CD8-positive, alpha-beta T cell (primary cell): ENCODE measurements at places on chromosomes 5 and 9. TPM values are rescaled to one million over a fixed set of nuclear protein-coding genes. Genes with fewer than 3 reads are reported as not detected.

GRCh38 chr5:7813576-7813975 is 37.4 kb downstream of the CFAP90 start:
- DNase-seq, result no peak

- no peak for DNase-seq
These were observed 114.1 kb downstream of the CDK5RAP2 start for GRCh38 chr9:120465685-120466407.

The RAB14 gene
- 58.8 TPM for total RNA-seq

The IL7R gene
- total RNA-seq, result 310 TPM

The NAIP gene
- total RNA-seq, result 17.9 TPM
